ENCODE measurements at places on chromosomes 16 and 17.

DNA sequence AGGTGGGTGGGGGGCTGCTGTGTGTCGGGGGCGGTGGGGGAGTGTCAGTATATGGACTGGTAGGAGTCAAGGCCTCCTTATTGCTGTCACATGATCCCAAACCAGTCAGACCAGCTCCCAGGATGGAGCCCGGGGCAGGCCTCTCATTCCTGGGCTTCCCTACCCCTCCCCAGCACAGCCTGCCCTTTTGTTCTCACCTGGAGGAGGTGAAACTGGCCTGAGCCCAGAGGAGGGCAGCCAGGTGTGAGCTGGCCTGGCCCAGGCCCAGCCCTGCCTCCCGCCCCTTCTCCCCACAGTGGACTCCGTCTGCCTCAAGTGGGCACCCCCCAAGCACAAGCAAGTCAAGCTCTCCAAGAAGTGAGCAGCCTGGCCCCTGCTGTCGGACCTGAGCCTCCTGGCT lies 4.6 kb downstream of the PRSS8 start:
- no peak for DNase-seq

DNA sequence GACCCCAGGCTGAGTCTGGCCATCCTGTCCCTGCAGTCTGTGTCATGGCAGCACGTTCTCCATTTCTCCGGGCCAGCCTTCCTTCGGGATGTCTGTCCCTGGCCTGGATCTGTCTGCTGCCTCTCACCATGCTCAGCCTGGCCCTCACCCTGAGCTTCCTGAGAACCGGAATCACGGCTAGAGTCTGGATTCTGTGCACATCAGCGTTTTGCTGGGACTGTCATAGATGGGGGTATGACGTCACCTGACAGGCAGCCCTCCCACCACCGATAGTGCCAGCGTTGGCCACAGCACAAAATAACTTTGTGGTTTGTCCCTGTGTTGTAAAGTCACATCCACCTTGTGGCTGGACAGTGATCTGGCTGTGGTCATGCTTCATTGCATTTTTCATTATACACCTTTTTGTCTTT lies 59.2 kb downstream of the B9D1 start:
- DNase-seq = no peak

DNA sequence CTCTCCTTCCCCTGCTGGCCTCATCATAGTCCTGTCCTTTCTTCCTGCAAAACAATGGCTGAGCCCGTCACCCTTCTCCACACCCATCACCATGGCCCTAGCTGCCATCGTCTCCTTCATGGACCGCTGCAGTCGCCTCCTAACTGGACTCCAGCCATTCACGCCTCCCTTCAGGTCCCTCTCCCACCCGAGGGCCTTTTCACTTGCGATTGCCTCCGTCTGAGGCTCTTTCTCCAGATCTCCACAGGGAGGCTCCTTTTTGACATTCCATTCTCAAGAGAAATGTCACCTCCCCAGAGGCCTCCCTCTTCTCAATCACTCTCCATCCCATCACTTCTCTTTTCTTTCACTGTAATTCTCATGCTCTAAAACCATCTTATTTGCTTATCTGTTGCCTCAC lies 23.5 kb downstream of the GSG1L start:
- no peak for DNase-seq

GRCh38 chr17:73188011-73188410 lies 4.8 kb upstream of the COG1 start:
- DNase-seq = no peak

- DNase-seq = no peak
Observed at GRCh38 chr17:66310528-66311148, 8.2 kb downstream of the PRKCA start.

GRCh38 chr17:81482673-81483072 lies 29.9 kb downstream of the ACTG1 start:
- no peak for DNase-seq

DNA sequence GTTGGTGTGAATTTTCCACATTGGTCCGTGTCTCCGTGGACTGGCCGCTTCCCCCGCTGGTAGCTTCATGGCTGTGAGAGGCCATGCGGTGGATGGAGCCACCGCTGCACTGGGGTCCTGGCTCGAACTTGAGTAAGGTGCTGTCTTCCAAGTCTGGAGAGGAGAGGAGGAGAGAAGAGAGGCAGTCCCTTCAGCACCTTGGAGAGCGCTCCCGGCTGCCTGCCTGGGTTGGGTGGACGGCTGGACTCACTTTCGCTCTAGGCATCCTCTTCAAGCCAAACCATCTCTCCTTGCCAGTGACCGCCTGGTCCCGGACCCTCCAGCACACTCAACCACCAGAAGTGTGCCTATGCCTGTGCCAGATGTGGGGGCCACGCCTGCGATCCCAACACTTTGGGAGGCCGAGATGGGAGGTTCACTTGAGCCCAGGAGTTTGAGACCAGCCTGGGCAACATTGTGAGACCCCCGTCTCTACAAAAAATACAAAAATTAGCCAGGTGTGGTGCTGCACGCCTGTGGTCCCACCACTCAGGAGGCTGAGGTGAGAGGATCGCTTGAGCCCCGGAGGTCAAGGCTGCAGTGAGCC lies 6.2 kb downstream of the JPH3 start:
- DNase-seq = peak; percentile 37

DNA sequence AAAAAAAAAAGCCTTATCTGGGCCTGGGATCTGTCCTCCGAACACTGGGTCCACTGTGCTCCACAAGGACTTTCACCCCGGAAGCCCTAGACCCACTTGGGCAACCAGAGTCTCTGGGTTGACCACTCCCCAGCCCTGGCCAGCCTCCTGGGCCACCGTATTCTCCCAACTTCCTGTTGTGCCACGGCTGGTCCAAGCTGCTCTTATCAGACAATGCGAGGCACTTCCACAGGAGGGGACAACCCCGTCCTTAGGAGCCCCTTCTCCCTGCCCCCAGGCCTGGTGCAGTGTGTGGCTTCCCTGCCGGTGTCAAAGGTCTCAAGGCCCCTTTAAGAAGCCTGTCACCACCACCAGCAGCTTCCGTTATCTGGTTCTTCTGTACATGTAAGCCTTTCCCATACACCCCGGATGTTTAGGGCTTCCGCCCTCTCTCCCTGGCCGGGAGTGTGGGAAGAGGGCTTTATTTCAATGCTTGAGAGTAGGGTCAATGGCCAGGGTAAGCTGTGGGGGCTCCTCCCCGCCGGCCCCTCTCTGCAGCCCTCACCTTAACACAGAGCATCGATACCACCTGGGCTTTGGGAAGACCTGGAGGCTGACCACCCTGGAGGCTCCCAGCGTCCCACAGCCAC lies 313.0 kb downstream of the SEC14L1 start:
- DNase-seq = no peak

GRCh38 chr17:44354582-44355561 lies 8.8 kb downstream of the FAM171A2 start:
- DNase-seq = no peak

DNA sequence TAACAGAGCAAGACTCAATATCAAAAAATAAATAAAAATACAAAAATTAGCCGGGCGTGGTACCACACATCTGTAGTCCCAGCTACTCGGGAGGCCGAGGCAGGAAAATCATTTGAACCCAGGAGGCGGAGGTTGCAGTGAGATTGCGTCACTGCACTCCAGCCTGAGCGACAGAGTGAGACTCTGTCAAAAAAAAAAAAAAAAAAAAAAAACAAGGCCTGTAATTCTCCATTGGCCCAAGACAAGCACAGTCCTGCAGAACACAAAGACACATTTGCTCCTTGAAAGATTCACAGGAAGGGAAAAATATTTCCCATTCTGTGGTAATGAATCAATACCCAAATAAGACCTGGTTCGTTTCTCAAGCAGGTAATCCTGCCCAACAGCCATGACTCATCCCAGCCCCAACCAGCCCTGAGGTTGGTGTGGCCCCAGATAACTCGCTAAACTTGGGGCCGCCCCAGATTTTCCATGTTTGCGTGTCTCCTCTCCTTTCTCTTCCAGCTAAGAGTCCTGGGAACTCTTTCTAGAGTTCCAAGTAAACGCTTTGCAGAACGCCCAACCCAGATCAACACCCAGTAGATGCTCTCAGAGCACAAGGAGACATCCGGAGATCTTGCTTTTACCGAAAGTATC lies 40.3 kb upstream of the SNN start:
- no peak for DNase-seq

GRCh38 chr17:9768381-9768934 lies 22.9 kb downstream of the DHRS7C start:
- DNase-seq = peak; percentile 26

DNA sequence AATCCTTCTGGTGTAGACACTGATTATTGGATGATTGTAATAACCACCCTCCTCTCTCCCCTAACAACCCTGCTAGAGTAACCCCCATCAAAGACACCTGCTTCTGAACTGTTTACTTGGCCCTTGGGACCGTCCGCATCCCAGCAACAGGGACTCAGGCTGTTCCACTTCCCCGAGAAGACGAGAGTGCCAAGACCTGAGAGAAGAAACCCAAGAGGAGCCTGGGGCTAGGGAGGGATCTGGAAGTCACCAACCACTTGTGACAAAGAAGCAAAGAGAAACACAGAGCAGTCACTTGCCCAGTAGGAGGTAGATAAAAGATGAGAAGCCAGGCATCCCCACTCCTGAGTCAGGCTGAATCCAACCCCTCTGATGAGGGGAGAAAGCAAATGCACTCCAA lies 84.3 kb downstream of the CDH11 start:
- no peak for DNase-seq

- DNase-seq = no peak
Observed at GRCh38 chr17:16912021-16912962, 59.6 kb downstream of the TNFRSF13B start.

DNA sequence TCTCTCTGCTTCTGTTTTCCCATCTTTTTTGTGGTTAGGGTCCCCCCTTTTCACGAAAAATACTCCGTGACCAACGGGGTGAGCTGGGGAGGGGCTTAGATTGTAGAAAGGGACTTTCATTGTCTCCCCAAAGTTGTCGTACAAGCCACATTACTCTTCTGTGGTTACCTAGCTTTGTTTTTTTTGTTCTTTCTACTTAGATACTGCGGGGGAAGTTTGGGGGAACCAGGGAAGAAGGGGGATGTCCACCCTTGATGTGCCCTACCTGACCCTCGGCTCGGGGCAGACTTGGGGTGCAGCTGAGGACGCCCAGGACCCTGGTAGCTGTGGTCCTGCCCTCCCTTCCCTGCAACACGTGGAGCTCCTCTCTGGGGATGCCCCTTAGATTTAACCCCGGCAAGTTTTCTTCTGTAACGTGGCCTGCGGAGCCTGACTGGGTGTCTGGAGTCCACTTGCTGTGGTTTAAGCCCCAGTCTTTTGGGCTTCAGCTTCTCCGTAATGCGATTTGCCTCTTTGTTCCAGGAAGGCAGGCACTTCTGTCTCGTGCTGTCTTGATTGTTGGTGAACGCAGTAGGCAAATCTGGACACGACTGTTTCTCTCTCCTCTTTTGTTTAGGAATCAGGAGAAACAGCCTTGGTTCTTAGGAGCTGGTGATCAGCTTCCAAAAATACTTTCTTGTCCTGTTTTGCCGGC lies 892 bp downstream of the ABCC1 start:
- DNase-seq = no peak

- DNase-seq = no peak
Observed at GRCh38 chr17:4160294-4160859, 17.4 kb downstream of the CYB5D2 start.

DNA sequence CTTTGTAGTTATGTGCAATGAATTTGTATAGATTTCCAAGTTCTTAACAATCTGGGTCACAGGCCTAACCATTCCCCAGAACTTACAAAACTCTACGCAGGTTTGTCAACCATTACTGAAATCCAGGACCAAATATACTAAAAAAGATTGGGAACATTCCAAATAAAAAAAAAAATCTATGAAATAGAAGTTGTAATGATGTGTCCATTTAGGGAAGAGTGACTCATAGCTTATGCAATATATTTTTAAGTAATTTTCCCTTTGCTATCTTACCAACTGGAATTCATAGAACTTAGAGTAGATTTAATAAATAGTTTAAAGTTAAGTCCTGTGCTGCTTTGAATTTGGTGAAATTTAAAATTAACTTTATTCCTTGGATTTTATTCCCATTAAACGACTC lies 393.2 kb downstream of the PMP22 start:
- DNase-seq = no peak

DNA sequence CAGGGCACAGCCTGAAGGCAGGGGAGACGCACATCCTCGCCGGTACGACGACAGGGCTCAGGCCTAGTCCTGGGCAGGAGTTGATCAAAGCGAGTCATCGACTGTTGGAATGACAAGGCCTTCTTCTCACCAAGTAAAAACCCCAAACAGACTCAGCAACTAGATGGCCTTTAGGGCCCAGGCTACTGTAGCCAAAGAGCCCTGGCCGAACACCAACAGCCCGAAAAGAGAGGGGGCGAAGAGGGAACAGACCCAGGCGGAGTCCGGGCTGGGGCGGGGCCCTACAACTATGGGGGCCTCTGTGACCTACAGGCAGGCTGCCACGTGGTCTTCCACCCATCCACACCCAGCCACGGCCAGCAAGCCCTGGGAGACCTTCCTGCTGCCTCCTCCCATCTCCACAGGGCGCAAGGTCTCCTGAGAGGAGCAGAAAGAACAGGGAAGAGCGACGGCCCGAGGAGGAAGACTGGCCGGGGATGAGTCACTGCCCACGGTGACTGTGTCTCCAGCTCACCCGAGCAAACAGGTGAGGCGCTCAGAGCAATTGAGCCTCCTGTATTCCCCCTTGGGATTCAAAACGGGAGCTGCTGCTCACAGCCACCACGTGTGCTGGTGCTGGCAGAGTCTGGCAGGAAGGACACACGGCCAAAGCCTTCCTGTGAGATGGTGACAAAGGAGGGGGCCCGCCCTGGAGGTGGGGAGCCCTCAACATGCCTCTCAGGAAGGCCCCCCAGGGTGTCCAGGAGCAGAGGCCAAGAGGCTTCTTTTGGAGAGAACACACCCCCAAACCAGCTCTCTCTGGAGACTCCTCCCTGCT lies 17.7 kb downstream of the SLC16A3 start:
- DNase-seq = no peak

GRCh38 chr16:70359552-70359951 lies 12.8 kb downstream of the DDX19A start:
- no peak for DNase-seq

DNA sequence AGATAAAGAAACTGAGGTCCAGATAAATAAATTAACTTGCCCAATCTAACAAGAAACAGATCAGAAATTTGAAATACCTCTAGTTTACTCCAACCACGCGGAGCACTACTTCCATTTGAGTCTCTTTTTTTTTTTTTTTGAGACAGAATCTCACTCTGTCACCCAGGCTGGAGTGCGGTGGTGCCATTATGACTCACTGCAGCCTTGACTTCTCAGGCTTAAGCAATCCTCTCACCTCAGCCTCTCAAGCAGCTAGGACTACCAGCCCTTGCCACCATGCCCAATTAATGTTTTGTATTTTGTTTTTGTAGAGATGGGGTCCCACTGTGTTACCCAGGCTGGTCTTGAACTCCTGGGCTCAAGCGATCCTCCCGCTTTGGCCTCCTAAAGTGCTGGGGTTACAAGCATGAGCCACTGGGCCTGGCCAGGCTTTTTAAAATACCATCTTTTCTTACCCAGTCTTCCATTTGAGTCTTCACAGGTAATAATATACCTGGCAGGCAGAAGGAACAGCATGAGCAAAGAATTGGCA lies 3.3 kb upstream of the NACA2 start:
- no peak for DNase-seq

DNA sequence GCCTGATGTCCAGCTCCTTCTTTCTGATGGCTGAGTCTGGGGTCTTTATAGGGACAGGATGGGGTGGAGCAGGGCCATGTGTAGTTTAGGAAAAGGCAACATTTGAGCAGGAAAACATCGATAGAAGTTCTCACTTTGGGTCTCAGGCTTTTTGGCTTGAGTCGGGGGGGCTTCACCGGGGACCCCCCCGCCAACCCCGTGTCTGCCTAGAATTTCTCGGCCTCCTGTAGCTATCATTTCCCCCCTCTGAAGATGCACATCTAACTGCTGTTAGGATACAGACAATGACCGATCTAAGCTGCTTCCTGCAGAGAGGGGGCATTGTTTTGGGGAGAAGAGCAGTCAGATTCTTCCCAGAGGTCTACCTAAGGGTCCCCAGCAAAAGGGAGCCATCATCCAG lies 16.7 kb upstream of the ZNHIT3 start:
- no peak for DNase-seq

Data from COLO829 (cell line).